Uterus (tissue), 4 donors: ENCODE measurements at places on chromosomes 16 and 17. TPM values are rescaled to one million over a fixed set of nuclear protein-coding genes. Genes with fewer than 3 reads are reported as not detected.

DNA sequence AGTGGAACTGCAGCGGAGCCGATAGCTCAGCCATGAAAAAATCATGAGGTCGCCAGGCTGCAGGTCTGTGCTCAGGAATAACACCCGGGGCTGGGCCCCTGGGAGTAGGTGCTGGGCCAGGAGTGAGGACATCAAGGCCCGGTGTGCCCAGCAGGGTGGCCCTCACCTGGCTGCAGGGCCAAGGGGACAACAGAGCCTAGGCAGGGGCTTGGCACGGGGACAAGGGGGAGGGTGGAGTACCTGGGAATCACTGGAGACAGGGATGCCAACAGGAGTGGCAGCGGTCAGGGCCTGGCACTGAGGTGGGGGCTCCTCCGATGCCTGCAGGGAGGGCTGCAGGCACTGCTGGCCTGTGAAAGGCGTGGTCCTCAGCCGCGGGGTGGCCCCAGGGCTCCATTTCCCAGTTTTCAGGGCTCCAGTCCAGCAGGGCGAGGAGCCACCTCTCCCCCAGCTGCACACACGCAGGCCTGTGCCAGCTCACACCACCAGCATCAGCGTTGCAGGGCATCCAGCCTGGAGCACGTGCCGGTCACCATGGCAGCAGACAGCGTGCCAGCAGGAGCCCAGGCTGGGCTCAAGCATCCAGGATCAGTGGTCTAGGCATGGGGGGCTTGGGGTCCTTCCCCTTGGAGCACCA is 4.7 kb upstream of the FSCN2 start:
- no peak for DNase-seq

GRCh38 chr16:2895813-2896212 is 12.8 kb downstream of the FLYWCH2 start:
- DNase-seq: no peak

DNA sequence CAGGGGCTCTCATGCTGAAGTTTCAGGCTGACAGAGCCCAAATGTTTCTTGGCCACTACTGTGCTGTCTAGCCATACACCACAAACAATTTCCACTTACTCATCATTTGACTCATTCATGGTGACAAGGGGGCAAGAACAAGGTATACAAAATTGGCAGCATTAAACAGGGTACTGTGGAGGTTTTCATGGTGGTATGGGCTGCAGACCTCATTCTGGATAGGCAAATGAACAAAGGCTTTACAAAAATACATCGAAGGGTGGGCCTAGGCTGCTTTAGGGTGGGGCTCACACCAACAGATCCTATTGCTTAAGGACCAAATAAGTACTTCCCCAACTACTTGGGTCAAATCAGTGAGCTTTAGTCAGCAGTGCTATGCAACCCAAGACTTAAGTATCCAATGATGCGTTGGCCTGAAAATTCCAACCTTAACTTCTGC is 53.0 kb downstream of the N4BP1 start:
- no peak for DNase-seq

GRCh38 chr17:28043296-28043695 is 819 bp downstream of the NLK start:
- DNase-seq: no peak

DNA sequence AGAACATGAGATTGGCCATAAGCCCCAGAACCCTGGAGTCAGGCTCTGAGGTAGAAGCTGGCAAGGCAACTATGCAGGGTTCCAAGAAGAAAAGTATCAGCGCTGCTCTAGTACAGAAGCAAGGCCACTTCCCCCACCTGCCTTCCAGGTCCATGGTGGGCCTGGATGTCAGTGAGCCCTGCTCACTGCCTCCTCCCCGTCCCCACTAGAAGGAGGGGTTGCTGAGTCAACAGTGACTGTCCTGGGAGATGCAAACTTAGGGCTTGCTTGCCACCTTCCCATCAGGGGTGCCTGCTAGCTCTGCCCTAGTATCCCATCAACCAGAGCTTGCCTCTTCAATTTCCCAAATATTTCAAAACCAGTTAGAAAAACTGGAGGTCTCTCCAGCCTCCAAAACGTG is 29.6 kb upstream of the SREBF1 start:
- DNase-seq: no peak

DNA sequence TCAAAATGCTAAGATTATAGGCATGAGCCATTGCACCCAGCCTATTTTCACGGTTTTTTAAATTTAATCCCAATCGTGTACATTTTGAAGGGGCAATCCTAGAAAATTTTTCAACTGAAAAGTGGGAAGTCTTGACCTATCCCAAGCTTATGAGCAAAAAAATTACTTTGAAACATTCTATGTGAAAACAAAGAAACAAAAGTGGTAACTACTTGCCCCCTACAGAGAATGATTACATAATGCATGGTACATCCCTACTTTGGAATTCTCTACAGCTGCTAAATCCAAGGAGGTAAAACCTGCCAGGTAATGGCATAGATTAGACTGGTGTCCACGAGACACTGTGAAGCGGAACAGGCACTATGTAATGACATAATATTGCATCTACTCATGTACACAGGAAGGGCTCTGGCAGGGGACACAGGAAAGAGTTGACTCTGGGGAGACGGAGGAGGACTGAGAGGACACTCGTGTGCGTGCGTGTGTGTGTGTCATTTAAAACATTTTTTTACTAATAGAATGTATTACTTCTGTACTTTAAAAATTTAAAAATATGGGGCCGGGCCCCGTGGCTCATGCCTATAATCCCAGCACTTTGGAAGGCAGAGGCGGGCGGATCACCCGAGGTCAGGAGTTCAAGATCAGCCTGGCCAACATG is 15.7 kb downstream of the ASGR2 start:
- DNase-seq: no peak

GRCh38 chr17:19017401-19017800 is 12.8 kb upstream of the FAM83G start:
- DNase-seq: no peak

DNA sequence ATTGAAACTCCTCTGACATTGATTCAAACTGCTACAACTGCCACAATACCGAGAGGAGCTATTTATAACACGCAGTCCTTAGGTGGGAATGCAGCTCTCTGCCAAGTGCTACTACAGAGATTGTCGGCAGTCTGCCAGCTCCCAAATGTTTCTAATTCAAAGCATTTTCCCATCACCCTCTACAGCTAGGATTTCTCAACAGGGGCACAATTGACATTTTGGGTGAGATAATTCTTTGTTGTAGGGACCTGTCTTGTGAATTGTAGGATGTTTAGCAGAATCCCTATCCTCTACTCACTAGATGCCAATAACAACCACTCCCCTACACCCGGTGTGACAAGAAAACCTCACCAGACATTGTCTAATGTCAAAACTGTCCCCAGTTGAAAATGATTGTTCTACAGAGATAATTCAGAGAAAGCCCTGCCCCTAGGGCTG is 7.8 kb upstream of the N4BP1 start:
- peak; percentile 28 for DNase-seq

Gene HYDIN
- total RNA-seq: 23.6 TPM

Gene SLC16A13
- not detected for total RNA-seq
